ENCODE measurements at places on chromosomes 3 and 15. TPM values are rescaled to one million over a fixed set of nuclear protein-coding genes. Genes with fewer than 3 reads are reported as not detected.
A peak's percentile ranks its signal among the peaks of the same experiment; 100 is the strongest.

DNA sequence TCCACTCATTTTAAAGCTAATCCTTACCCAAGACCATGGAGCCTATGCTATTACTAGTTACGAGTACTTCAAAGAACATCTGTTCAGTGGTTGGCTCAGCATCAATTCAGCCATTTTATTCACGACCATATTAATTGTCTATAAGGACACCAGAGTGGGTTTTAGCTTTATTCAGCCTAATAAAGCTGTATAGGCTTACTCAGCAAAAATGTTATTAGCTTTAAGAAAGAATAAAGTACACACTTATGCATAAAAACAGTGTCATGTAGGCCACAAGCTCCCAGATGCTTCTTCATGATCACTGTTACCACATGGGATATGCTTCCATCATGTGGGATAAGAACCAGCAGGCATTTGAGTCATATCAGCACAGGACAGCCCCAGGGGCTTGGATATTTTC lies 87.4 kb upstream of the GPR149 start:
- H3K36me3 ChIP-seq = no peaks in the 10 kb centered on the region
- DNase-seq = no peak
- no peaks in the 10 kb centered on the region for H3K4me1 ChIP-seq
- H3K27me3 ChIP-seq = no peaks in the 10 kb centered on the region

DNA sequence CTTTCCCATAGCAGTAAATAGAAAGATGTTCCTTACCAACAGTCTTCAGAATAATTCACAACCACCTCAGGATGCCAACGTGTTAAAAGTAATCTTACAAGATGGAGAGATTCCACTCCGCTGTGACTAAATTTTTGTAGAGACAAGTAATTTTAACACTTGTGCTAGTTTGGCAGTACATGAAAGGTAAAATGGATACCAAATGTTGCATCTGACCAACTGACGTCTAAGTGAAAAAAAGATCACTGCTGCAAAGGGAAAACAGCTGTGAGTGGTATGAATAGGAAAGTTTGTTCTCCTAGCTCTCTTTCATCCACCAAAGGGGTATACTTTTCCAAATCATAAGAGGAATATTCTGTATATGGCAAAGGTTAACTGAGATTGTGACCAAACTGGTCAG lies 2.6 kb downstream of the SPG21 start:
- H3K27ac ChIP-seq = peak overlapping the region; percentile 28
- H3K27me3 ChIP-seq = no peaks in the 10 kb centered on the region
- no peak overlapping the region for H3K4me3 ChIP-seq
- no peak for DNase-seq
- H3K36me3 ChIP-seq = no peaks in the 10 kb centered on the region

DNA sequence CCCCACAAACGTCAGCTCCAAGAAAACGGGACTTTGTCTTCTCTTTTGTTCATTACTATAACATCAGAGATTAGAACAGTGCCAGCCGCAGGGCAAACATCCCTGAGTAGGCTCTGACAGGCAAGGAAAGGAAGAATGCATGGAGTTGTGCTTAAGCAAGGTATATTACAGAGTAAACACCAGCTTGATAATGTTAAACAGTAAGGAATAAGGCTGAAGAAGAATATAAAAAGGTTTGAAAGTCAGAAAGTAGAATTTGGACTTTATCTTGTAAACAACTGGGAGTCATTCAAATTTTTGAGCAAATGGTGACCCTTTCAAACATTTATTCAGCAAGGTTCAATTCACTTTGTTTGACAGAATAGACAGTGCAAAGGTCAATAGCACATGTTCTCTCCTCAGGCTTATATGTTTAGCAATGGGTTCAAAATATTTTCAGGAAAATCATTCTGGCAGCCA lies 11.0 kb downstream of the GABPB1 start:
- H3K4me3 ChIP-seq = no peak overlapping the region
- DNase-seq = no peak
- H3K36me3 ChIP-seq = no peaks in the 10 kb centered on the region
- no peaks in the 10 kb centered on the region for H3K27me3 ChIP-seq

DNA sequence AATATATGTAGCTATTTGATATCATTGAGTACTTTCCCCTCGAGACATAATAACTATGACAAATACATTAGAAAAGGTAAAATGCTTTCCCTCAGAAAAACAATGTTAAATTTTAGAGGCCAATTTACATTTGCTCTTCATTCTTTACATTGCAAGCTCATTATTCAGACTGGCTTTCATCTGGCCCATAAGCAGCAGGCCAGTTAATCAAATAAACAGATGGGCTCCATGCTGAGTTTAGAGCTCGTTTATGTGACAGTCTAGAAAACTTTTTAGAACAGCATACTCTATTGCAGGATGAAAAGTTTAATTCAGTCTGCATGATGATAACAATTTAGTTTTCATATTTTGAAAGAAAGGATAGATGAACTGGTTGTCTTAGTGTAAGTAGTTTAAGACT lies 150.6 kb downstream of the DUT start:
- H3K27me3 ChIP-seq = no peaks in the 10 kb centered on the region
- H3K27ac ChIP-seq = no peak overlapping the region
- H3K36me3 ChIP-seq = no peaks in the 10 kb centered on the region
- DNase-seq = no peak
- no peak overlapping the region for H3K4me3 ChIP-seq
- H3K4me1 ChIP-seq = no peaks in the 10 kb centered on the region

DNA sequence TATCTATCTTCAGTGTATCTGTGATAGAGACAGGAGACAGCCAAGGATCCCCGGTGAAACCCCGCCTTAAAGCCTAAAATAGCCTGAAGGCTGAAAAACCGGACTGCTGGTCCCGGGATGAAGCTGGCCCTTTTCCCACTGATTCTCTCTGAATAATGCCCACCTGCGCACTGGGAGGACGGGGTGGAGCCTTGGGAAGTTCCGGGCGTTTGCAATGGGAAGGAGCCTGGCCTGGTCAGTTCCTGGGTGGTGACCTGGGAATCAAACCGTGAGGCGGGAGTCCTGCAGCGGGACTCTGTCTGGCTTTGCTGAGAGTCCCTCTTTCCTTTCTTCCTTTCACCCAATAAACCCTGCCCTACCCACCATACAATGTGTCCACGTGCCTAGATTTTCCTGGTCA lies 157.9 kb downstream of the C3orf38 start:
- DNase-seq = no peak
- no peaks in the 10 kb centered on the region for H3K27me3 ChIP-seq
- H3K4me3 ChIP-seq = no peak overlapping the region
- no peaks in the 10 kb centered on the region for H3K4me1 ChIP-seq
- H3K36me3 ChIP-seq = no peaks in the 10 kb centered on the region

DNA sequence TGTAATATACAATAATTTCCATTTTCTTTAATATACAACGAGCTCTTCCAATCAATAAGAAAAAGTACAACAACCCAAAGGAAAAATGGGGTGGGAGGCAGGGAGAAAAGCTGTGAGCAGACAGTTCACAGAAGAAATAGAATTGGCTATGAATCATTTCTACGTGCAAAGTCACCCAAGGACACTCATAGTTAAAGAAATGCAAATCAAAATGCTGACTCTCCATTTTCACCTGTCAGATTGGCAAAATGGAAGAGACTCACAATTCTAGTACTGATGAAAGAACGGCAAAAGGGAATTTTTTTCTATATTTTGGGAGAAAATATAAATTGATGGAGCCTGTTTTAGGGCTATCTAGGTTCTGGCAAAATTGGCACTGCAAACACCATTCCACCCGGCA lies 116.3 kb upstream of the MEF2A start:
- no peak for DNase-seq
- no peak overlapping the region for H3K4me3 ChIP-seq
- H3K27me3 ChIP-seq = no peaks in the 10 kb centered on the region
- no peaks in the 10 kb centered on the region for H3K36me3 ChIP-seq
- H3K4me1 ChIP-seq = peaks cover 3% of the 10 kb centered on the region

GRCh38 chr15:88067331-88067685 lies 189.2 kb downstream of the NTRK3 start:
- H3K27ac ChIP-seq = no peak overlapping the region
- no peak for DNase-seq
- no peak overlapping the region for H3K4me3 ChIP-seq
- H3K27me3 ChIP-seq = no peaks in the 10 kb centered on the region

Gene FOXB1
- not detected for total RNA-seq

Gene CAPN3
- 27.1 TPM for total RNA-seq

Measured in breast epithelium (tissue), 4 donors.